Spinal cord (tissue), 10 donors: ENCODE measurements at places on chromosomes 7 and 10. TPM values are rescaled to one million over a fixed set of nuclear protein-coding genes. Genes with fewer than 3 reads are reported as not detected.
A peak's percentile ranks its signal among the peaks of the same experiment; 100 is the strongest.

Gene SLIT1
- total RNA-seq, result 23.1 TPM

- H3K36me3 ChIP-seq, result no peaks in the 10 kb centered on the region
- H3K27me3 ChIP-seq, result no peaks in the 10 kb centered on the region
- peak overlapping the region; percentile 99 for H3K27ac ChIP-seq
- peak; percentile 55 for DNase-seq
Observed at GRCh38 chr7:77696643-77697534, 630 bp downstream of the RSBN1L start.

- H3K27ac ChIP-seq, result no peak overlapping the region
- H3K36me3 ChIP-seq, result no peaks in the 10 kb centered on the region
- DNase-seq, result no peak
- no peaks in the 10 kb centered on the region for H3K4me1 ChIP-seq
- H3K27me3 ChIP-seq, result no peaks in the 10 kb centered on the region
Observed at GRCh38 chr7:15239801-15240200, 322.0 kb downstream of the AGMO start.

Gene LLCFC1
- not detected for total RNA-seq

Gene LRRC18
- not detected for total RNA-seq

DNA sequence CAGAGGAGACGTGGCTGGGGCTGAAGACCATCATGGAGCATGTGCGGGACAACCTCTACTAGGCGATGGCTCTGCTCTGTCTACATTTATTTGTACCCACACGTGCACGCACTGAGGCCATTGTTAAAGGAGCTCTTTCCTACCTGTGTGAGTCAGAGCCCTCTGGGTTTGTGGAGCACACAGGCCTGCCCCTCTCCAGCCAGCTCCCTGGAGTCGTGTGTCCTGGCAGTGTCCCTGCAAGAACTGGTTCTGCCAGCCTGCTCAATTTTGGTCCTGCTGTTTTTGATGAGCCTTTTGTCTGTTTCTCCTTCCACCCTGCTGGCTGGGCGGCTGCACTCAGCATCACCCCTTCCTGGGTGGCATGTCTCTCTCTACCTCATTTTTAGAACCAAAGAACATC, 22.0 kb upstream of the CPA5 start:
- no peak overlapping the region for H3K4me3 ChIP-seq
- peaks cover 7% of the 10 kb centered on the region for H3K4me1 ChIP-seq
- H3K27me3 ChIP-seq, result no peaks in the 10 kb centered on the region
- no peak overlapping the region for H3K27ac ChIP-seq

- no peaks in the 10 kb centered on the region for H3K27me3 ChIP-seq
- H3K27ac ChIP-seq, result peak overlapping the region; percentile 96
- H3K4me1 ChIP-seq, result peaks cover 10% of the 10 kb centered on the region
- peaks cover 8% of the 10 kb centered on the region for H3K36me3 ChIP-seq
Observed at GRCh38 chr10:73625004-73625883, 16.0 kb downstream of the MYOZ1 start.

Gene DLX5
- 0.50 TPM for total RNA-seq

Gene SAMD8
- 91.7 TPM for total RNA-seq

DNA sequence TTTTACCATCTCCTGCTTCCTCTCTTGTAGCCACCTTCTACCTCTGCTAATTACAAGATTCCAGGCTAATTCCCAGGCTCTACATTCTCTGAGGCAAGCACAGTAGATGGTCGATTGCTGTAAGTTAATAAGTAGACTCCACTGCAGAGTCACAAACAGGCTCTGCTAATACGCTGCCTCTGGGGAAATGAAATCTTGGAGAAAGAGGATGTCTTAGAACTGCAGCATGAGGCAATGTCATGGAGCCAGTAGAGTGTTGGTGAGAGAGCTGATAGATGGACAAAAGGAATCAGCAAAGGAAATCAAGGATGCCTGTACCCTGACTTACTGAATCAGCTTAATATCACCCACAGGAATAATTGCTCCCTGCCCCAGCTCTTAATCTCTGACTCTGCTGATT, 1260.3 kb downstream of the XPNPEP1 start:
- H3K27ac ChIP-seq, result no peak overlapping the region
- H3K36me3 ChIP-seq, result no peaks in the 10 kb centered on the region
- H3K4me3 ChIP-seq, result no peak overlapping the region
- DNase-seq, result no peak

Gene ZPBP
- total RNA-seq, result not detected
